ENCODE measurements at places on chromosomes 4 and X.

GRCh38 chrX:20116577-20117240 lies at the start of gene MAP7D2:
MAP7D2 (minus strand) TSS chrX:20116907; CDS start chrX:20116879, 28 bp downstream.
- DNase-seq, result no peak

DNA sequence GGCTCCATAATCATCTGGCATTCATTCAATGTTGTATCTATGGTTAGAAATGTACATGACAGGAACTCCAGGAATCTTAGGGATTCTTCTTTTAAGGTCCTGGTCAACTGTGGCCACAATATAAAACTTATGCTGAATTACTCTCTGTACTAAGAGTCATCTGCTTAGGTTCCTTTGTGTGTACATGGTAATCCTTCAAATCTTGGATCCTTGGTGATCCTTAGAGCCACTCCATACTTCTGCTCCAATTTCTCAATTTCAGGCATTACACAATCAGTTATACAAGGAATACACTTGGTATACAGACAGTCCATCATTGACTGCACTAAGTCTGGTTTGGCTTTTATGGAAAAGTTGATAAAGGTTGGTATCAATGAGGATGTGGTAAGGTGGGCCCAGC lies 5.8 kb downstream of the SRD5A3 start:
- DNase-seq, result no peak

DNA sequence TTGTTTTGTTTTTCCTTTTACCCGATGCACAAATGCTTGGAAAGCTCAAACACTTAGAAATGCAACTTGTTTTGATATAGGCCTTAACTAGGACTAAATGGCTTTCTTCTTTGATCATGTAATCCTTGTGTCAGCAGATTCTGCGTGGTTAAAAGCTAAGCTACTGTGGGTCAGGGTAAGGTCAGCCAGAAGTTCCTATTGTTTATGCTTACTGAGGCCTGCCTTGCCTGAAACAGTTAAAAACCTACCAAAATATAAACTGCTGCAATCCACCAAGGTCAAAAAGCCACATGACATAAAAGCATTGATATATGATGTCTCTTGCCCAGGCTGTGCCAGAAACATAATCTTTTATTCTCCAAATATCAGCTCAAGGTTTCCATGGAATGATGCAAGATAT lies 223.4 kb downstream of the FAM47B start:
- DNase-seq, result no peak

DNA sequence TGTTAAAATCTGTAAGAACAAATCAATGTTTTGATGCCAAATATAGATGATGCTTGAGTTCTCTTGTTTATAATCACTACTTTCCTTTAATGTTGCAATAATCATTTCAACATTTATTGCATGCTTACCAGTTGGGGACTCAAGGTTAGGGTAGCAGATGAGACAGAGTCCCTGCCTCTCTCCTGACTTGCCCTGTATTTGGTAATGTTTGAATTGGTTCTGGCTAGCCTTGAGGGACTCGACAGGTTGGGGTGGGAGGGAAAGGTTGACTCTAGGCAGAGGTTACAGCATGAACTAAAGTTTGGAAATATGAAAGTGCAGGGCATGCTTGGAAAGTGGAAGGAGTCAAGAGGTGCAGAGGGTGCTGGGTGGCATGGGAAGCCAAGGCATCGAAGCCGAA lies 2.0 kb downstream of the SEC24B start:
- DNase-seq, result no peak

DNA sequence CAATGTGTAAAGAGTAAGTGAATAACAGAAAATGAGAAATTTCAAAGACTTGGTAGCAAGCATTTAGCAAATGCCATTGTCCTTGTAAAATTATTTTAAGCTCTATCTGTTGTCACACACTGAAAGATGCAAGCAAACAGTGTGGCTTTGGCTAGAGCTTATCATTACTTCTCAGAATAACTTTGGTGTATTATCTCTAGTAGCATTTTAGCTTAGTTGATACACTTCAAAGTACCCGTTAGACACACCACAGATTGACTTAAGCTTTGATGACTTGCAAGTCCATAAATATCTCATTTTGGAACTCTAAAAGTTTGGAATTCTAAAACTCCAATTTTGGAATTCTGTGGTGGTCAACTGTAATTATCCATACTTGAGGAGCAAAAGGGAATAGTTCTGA lies 98.6 kb downstream of the PDLIM5 start:
- no peak for DNase-seq

DNA sequence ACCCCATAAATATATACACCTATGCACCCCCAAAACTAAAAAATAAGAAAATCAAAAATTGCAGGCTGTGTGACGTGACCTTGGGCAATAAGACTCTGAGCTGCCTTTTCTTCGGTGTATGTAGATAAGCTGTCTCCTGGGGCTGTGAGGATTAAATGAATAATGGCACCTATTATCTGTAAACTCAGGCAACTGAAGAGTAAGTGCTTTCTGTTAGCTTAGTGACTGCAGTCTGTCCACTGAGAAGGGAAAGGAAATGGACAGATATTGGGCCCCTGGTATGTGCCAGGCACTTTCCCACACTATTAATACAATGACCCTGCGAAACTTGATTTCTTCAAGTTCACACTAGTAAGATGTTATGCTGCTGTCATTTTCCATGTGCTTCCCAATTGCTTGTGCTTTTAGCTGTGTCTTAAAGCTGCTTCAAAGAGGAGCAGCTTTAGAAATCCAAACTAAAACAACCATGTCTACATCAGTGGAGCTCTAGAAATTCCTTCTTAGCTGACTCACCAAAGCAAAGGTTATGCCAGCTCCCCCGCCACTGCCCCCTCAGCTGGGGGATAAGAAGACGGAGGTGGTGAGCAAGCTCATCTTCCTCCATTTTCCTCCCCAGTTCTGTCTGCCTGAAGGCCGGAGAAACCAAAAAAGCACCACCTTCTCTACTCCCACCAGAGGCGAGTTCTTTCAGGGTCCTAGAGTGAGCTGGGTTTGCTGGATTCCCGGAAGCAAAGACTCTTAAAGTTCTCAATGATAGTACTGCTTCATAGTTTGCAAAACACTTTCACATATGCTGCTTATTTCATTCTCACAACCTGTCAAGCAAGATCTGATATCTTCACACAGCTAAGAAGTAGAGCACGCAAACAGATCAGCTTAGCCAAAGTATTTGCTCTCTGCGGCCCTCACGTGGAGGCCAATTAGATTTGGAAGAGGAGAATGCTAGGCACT lies 8.8 kb upstream of the DGAT2L6 start:
- DNase-seq, result no peak

DNA sequence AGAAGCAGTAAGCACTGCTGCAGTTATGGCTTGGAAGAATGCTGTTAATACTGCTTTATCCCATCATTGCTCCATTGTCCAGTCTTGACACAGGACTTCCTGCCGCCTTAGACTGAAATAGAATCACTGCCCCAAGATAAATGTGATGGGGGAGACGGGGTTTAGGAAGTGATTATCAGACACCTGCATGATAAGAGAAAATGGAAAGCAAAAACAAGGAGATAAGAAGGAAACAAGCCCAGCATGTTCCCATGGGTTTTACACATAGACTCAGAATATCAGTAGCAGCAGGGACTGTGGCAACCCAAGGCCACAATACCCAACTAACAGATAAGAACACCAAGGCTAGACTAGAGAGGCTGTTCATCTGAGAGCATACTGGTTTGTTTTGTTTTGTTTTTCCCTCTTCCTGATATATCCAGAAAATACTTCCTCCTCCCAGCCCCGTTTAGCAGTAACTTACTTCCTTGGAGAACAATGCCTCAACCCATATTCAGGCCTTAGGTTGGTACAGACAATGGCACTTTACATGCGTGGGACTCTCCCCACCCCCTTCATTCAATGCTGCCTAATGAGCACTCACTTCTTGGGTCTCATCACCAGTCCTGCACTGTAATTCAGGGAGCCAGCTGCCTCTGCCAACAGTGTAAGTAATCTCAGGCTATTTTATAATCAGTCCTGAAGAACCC lies 232.6 kb downstream of the CBR4 start:
- DNase-seq, result no peak

- no peak for DNase-seq
These were observed 154.0 kb downstream of the BTC start for GRCh38 chr4:74640111-74640903.

GRCh38 chr4:54107951-54108748 lies 8.2 kb downstream of the GSX2 start:
- no peak for DNase-seq

DNA sequence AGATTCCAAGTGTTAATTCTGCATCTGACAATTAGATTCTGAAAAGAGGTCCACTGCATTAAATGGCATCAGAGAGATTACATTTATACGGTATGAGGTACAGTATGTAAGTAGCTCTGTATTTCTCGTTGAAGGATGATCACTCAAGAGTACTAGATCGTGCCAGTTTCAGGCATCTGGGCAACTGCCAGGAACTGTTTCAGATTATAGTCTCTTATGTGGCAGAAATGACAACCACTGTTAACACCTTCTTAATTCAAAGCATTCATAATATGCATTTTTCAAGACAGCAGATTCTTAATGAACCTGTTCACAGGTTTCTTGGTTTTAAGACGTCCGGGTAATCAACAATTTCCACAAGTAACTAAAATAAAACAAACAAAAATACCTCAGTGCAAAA lies 1.6 kb downstream of the ANKRD50 start:
- DNase-seq, result no peak

DNA sequence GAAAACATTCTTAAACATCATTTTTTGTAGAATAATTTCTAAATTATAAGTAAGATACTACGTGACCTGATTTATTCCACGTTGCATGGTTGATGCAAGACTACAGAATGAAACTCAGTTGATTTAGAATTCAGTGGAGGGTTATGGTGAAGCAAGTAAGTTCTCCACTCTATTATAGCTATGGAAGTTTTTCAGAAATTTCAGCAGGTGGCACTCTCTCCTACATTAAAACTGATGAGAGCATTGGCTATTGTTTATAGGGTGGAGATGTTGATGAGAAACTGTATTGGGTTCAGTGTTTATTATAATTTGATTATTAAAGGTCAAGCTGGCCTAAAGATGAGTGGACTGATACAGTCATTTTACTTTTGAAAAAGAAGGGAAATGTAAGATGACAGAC lies 88.0 kb downstream of the FNIP2 start:
- no peak for DNase-seq

DNA sequence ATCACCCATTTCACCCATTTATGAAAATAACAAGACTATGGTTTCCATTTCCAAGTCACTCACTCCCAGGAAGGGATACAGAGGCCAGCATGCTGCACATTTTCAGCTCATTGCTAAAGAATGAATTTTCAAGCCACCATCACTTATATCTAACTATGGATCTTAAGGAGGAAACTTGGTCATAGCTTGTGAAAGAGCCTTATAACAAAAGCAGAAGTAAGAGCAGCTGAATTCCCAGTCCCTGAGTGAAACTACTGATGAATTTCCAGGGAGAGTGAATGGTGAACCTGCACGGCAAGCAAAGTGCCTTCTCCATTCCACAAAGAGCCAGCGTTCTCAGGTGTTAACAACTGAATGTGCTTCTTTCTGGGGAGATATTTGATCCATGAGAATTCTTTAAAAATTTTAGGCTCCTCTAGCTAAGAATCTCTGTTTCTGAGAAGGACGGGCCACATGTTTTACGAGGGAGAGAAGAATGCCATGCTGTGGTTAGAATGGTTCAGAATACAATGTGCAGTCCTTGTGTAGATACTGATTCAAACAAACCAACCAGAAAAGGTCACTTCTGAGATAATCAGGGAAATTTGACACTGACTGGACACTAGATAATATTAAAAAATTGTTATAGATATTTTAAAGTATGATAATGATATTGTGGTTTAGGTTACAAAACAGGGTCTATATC lies 24.0 kb downstream of the BTC start:
- no peak for DNase-seq

GRCh38 chrX:43676971-43677572 lies 21.0 kb downstream of the MAOA start:
- DNase-seq, result no peak

GRCh38 chrX:107290019-107290418 lies 83.6 kb downstream of the DNAAF6 start:
- DNase-seq, result no peak

DNA sequence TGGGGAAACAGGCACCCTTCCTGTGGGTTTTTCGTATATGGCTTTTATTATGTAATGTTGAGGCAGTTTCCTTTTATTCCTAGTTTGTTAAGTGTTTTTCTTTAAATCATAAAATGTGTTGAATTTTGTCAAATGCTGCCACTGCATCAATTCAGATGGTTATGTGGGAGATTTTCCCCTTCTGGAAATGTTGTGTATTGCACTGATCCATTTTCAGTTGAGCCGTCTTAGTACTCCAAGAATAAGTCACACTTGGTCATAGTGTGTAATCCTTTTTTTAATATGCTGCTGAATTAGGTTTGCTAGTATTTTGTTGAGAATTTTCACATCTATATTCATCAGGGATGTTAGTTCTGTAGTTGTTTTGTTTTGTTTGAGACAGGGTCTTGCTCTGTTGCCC lies 9.5 kb upstream of the CTBP1 start:
- DNase-seq, result no peak

GRCh38 chrX:40867352-40867751 lies 132.0 kb upstream of the MED14 start:
- no peak for DNase-seq

- no peak for DNase-seq
These were observed 30.0 kb upstream of the JADE3 start for GRCh38 chrX:46882266-46882665.

DNA sequence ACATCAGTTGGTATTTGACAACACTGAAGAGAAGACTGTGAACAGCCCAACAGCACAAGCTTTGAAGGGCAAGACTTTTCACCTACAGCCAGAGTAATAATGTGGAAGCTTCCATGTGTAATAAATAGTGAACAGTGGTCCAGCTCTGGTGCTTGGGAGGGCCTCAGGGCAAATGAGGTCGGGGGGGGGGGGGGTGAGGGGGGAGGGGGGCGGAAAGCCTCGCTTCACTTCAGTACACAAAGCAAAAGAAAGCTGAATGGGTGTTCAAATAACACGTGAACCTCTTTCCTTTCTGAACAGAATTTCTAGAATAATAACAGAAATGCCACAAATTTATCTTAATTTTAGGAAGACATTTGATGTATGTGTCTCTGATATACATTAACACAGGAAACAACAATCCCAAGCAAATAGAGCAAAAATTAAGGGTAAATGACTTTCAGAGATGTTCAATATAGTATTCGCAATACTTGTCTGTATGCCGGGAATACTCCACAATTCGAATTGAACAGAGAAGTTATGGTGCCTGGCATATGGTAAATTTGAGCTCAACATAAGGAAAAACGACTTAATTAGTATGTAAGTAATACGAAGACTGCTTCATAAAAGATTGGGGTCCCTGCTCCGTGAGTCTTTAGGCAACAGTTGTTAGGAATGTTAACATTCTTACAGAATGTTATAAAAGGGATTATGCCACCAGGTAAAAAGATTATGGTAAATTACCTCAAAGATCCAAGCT lies 92.6 kb downstream of the FRYL start:
- no peak for DNase-seq

- DNase-seq, result no peak
These were observed 61.4 kb downstream of the KLHL4 start for GRCh38 chrX:87578978-87579377.

DNA sequence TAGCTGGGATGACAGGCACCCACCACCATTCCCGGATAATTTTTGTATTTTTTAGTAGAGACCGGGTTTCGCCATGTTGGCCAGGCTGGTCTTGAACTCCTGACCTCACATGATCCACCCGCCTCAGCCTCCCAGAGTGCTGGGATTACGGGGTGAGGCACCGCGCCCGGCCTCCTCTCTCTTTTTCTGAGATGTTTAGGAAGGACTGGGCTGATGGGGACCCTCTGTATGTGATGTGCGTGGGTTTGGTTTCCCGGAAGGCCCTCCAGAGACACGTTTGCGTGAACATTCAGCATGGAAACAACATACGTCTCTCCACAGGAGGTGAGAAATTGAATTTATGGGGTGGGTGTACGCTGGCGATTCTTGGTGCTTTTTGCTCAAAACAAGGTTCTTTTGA lies 18.6 kb downstream of the SHOX start:
- no peak for DNase-seq

GRCh38 chr4:148376151-148376550 lies 66.1 kb downstream of the NR3C2 start:
- no peak for DNase-seq

Measured in GM06990 (cell line).